ENCODE measurements at places on chromosomes 13 and 19.

DNA sequence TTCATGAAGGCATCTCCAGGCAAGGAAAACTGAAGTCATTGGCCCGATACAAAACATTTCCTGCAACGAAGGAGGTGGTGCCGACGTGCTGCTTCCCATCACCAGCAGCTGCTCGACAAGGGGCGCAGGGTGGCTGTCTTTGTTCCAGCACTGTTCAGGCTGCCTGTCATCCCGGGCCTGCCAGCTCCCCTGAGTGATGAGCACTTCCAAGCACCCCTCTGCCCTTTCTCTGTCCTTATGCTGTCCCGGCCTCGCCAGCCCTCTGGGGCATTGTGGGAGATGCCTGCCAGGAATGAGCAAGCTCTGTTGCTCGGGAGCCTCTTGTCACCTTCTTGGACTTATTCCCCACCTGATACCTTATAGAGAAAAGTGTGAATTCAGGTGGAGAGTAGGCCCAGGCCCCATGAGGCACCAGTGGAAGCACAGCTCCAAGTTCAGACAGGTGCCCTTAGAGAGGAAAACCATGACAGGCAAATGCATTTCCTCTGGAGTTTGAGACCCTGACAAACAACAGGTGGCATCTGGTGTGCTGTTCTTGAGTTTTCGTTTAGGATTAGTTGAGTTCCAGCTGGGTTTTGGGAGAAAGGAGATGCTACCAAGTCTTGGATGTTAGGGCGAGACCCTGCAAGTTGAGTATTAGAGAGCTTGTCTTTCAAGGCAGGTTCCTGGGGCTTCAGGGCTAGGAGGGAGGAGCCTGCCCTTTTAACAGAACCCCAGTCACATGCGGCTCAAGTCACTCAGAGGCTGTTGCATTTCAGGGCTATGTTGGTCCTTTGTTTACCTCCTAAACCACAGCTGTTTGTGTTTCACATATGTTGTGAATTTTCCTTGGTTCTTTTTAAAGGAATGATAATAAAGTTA is 21.4 kb downstream of the BBC3 start:
- DNase-seq: no peak

DNA sequence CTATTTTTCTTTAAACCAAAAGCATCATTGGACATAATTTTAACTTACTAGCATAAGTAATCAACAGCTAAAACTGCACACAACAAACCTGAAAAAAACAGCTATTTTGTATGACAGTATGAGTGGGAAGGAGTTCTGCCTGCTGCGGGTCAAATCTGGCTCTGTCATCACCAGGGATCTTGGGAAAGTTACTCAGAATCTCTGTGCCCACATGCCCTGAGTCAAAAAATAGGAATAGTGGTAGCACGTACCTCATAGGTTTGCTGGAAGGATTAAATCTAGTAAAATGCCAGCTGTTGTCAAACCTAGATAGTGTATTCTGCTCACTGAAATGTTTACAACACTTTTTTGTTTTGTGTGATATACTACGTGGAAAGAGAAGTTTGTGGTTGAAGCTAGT is 1.1 kb downstream of the CLN5 start:
- DNase-seq: no peak

DNA sequence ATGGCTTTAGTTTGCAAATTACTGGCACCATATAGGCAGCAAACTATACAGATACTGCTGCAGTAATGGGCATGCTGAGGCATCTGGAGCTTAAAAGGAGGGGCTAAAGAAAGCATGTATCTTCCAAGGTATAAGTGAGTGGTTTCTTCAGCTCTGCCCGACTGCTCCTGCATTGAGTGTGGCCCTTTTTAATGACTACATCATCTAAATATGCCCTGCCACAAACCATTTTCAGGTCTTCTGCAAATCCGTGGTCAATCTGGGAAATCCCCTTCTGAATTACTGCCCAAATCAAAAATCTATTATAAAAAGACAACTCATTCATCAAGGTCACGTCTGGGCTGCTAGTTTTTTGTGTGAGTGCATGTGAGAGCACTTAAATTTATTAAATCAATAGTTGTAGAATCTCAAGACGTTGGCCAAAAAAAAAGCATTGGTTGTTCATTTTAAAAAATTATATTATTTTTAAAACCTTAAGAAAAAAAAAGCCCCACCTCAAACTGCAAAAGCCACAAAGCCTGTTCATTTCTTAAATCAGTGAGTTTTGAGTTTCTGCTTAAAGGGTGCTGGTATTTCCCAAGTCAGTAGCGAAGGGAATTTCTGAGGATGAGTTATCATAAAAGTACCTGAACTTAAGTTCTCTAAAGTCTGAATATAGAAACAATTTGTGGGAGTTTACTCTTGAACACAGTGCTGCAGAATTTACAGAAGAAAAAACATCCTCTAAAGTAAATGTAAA is 16.3 kb downstream of the LCP1 start:
- DNase-seq: no peak

- peak; percentile 49 for DNase-seq
Measured at GRCh38 chr13:99432609-99433542, 68.4 kb upstream of the TM9SF2 start.

DNA sequence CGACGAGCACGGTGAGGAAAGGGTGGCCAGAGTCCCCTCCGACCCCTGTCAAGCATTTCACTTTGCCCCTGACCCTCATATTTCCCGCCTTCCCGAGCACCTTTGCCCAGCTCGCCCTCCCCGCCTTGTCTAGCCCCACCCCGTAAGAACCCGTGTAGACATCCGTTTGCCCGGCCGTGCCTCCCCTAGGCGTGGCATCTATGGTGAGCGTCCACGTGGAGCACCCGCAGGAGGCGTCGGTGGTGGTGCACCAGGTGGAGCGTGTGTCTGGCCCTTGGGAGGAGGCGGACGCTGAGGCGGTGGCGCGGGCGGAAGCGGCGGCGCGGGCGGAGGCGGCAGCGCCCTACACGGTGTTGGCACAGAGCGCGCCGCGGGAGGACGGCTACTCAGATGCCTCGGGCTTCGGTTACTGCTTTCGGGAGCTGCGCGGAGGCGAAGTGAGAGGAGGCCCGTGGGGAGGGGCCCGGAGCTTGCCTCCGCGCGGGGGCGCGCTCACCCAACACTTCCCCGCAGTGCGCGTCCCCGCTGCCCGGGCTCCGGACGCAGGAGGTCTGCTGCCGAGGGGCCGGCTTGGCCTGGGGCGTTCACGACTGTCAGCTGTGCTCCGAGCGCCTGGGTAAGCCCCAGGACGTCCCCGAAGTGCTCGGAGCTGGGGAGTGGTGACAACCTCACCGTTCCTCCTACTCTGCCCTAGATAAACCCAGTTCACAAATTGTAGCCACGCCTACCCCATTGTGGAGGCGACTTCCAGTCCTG is 4.2 kb downstream of the LTBP4 start:
- no peak for DNase-seq

DNA sequence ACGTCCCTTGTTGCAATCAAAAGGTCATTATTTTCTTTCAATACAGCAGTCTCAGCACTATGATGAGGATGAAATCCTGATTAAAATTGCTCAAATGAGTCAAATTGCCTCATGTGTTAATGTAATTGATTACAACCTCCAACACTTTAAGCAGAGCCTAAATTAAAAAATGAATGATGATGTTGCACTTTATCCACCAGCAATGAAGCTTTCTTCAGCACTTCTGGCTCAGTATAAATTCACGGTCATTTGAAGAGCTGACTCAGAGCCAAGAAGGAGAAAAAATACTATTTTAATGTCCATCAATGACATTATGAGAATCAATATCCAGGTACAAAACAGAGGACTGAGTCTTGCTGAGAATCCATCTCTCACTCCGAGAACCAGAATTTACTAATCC is 792.6 kb upstream of the ATXN8OS start:
- no peak for DNase-seq

- DNase-seq: no peak
Measured at GRCh38 chr13:49021953-49022352, 46.2 kb downstream of the FNDC3A start.
